ENCODE measurements at places on chromosomes 11 and 22.

- DNase-seq: no peak
Measured at GRCh38 chr22:48745842-48746788, 1081.6 kb downstream of the BRD1 start.

DNA sequence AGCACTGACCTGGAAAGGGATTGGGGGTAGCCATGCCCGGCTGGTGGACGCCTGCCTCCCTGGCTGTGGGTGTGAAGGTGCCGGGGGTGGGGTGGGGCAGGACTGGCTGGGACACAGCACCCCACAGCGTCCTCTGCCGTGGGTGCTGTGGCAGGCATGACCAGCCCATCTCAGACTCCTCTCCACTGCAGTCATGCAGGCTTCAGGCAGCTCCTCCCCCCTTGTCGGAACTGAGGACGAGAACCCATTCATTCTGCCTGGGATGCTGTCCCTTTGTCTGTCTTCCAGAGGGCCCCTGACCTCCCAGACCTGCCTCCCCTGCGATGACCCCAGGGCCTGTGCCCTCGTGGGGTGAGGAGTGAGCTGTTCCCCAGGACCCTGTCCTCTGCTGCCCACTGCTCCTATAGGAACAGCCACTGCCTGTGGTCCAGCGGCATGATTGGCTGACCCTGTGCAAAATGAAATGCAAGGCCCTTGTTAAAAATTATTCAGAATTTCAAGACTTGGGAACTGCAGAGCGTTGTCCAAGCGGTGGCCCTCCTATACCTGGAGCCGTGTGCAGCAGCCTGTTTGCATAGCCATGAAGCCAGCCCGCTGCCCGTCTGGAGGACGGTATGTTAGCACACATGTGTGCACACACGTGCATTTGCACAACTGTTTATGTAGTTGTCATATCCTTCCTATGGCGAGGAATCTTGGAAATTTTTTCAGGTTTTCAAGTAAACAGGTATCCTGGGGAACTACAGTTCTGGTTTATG lies 1122.3 kb downstream of the BRD1 start:
- no peak for DNase-seq

- DNase-seq: no peak
Measured at GRCh38 chr11:66846671-66847091, 3.4 kb downstream of the RCE1 start.

DNA sequence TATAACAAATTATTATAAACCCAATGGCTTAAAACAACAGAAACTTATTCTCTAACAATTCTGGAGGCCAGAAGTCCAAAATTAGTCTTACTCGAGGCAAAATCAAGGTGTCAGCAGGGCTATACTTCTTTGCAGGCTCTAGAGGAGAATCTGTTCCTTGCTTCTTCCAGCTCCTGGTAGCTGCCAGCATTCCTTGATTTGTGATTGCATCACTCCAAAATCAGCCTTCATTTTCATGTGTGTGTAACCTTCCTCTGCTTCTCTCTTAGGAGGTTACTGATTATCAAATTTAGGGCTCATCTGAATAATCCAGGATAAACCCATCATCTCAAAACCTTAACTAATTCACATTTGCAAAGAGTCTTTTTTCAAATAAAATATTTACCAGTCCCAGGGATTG lies 23.6 kb downstream of the GALNT18 start:
- no peak for DNase-seq

Data from HS-27A (cell line).